ENCODE measurements at places on chromosomes 1 and 21.

DNA sequence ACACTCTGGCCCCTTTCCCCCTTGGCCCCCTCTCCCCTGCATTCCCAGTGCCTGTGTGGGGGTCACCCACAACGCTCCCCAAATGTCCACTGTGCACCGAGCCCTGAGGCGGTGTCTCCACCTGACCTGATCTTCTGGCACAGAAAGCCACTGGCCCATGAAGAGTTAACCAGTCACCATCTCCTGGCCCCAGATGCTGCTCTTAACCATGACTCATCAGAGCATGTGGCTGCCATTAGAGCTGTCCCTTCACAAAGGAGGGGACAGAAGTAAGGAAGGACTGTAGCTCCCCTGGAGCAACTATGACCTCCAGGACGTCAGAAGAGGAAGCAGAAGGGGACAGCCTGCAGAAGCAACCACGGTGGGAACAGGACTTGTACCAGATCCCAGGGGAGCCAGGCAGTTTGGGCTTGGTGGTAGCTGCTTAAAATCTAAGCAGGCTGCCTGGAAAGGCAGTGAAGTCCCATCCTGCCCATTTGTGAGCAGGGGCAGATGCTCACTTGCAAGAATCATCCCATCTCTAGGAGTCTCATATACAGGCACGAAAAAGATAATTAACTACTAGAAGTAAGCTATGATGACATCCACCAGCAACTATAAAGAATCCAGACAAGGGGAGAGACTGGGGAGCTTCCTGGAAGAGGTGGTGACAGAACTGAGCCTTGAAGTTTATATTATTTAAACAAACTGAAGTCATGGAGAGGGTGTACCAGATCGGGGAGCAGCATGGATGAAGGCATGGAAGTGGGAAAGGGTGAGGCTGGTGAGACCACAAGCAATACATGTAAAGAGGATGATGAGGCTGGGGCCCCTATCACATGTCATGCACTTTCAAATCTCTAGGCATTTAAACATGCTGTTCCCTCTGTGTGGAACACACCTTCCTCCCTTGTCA is 1.1 kb upstream of the TTC39A start:
- no peak for DNase-seq

- DNase-seq = no peak
Observed at GRCh38 chr1:53450225-53450624, 9.0 kb upstream of the DMRTB1 start.

DNA sequence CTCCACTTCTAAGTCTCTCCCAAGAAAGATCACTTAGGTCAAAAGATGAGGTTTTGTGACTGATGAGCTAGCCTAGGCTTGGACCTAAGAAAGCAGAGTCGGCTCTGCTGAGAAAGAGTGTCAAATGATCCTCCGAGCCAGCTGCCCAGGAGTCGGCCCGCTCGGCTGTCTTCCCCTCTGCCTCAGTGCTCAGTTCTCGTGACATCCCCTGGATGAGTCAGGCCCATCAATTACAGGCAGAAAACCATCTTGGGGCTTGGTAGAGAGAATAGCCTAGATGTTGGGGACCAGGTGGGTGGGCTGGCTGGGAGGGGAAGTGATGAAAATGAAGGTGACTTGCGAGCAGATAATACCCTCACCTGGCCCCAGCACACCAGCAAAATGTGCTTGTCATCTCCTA is 60.5 kb downstream of the SLC66A1 start:
- DNase-seq = no peak

DNA sequence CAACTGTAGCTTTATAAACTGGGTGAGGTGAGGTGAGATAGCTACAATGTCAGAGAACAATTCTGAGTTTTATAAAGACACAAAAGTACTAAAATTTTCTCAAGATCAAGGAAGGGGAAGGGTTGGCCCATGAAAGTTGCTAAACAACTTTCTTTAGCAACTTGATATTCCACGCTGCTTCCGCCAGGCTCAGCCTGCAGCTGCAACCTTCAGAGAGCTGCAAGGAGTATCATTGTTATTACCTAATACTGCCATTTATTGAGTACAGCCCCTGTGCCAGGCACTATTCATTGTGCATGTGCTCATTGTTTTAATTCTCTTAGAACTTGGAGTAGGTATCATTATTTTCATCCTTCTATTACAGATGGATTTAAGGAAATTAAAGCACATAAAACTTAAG is 34.1 kb upstream of the SUCO start:
- no peak for DNase-seq

GRCh38 chr1:101645810-101646209 is 350.9 kb downstream of the OLFM3 start:
- DNase-seq = no peak

GRCh38 chr1:115179397-115180079 is 90.2 kb upstream of the TSPAN2 start:
- DNase-seq = no peak

DNA sequence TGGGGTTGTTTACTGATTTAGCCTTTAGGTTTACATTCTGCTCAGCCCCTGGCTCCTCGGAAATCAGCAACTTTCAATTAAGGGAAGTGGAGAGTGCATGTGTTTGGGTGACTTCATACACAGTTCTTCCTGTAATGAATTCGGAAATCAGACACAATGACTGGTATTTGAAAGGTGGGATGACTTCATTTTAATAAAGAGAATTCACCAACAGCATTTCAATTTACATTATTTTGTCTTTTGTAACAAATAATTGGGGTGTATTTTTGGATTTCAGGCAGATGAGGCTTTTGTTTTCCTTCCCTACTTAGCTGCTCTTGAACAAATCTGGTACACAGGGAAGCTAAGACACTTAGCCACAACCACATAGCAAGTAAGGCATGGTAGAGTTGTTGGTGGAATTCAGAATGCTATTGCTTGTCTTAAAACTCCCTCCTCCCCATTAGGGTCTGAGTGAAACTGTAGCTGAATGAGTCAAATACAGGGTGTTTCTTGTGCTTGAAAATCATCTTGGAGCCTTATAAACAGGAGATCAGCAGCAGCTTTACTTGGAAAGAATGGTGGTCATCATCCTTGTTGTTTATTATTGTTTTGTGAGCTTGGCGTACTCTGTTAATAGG is 917 bp downstream of the STX12 start:
- no peak for DNase-seq

DNA sequence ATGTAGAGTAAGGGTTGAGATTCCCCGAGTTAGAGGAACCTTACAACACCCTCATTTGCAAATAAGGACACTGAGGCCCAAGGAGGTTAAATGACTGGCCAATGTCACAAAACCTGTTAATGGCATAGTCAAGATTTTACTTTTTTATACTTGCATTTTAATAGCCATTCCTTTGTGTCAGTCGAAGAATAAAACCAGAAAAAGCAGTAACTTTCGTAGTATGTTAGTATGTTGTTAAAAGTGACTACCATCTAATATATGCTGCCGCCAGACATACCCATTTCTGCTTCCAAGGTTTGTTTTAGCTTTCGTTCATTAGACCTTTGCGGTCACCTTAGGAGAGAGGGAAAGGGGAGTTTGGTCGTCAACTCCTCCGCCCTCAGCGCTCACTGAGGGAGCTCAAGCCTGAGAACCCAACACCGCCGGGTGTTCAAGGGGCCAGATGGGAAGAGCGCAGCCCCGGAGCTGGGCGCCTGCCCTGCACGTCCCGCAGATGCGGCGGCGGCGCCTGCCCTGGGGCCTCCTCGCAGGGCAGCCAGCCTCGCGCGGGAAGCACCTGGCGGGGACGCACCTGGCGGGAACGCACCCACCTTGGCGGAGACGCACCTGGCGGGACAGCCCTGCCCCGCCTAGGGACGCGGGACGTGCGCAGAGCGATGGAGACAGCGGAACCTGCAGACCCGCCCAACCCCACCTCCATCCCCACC is 466 bp downstream of the VPS26C start:
- no peak for DNase-seq

DNA sequence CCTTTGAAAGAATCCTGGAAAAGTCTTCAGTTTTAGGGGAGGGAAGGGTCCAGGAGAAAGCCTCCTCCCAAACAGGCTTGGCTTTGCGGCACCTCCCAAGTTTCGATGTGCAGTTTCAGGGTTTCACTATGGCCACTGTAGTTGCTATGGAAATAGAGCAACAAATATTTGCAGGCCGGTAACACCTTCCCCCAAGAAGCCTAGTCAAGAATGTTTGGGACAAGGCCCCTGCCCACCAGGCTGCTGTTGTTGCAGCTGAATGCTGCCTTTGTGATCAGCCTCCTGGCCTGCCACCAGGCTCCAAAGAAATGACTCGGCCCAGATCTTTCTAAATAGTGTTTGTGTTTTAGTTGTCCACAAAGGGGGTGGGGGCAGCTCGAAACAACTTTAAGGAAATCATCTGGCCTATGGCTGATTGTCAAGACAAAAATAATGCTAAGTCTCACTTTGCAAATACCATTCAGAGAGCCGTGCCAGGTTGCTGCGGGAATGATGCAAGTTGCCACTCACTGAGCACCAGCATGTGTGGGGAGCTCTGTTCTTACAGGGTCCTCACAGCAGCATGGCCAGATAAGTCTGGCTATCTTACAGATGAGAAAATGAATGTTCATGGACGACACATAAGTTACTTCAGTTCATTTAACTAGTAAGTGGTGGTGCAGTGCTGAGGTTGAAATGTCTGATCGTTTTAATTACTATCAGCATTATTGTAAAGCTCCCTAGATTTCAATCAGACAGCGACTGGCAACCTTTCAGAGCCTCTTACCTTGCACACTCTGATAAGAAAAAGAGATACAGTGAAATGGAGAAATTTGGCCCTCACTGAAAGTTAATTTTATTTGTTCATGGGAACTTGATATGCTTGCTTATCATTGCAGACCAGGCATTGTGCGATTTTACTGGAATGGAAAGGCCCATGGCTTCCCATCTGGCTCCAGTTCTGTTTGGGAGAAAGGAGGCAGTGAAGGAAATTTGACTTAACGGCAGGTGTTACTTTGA is 91.2 kb upstream of the JUN start:
- DNase-seq = no peak

- DNase-seq = no peak
Observed at GRCh38 chr1:9101510-9102146, 27.3 kb downstream of the GPR157 start.

DNA sequence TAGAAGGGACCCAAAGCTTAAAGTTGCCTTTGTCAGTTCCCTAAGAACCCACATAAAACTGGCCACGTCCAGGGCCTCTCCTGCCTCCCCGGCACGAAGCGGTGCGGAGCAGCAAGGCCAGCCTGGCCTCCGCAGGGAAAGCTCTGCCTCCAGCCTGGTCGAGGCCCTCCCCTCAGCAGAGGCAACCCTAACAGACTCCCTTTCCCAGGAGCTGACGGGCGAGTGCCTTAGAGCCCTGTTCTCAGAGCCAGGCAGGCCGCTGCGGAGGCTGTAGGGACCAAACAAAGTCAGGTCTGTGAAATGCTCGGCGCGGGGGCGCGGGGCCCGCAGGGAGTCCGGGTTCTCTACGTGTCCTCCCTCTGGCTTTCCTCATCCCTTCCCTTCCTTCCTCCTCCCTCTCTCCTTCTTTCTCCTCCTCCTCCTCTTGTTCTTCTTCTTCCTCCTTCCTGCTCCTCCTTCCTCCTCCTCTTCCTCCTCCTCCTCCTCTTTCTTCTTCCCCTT is 40.7 kb downstream of the RIPK4 start:
- DNase-seq = no peak

DNA sequence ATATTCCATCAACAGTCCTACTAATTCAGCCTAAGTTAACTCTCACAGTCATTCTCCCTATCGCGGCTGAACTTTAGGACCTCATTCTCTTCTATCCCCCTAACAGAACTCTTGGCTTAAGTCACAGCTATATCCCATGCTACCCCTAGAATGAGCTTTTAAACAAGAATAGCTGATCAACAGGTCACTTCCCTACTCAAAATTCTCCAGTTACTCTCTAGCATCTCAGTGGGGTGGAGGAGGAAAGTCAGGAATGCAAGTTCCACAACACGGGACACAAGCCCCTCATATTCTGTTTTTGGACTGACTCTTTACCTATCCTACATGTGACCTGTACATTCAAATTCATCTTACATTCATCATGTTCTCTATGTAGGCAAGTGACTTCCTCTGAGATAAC is 21.0 kb downstream of the MRPL39 start:
- DNase-seq = no peak

DNA sequence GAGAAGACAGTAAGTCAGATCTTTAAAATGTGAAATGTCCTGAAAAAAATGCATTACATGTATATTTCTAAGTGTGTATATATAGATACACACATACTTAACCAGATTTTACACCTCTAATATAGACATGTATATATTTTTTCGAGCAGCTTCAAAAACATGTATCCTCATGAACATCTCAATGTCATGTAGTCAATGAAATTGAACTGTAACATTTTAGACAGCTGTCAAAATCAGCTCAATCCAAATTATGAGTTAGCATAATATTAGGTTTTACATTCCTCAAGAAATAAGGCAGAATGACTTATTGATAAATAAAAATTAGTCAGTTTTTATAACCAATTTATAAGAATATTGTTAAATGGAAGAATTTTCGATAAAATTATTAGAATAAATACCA is 665.7 kb downstream of the BRINP3 start:
- no peak for DNase-seq

GRCh38 chr1:177744906-177745305 is 225.0 kb downstream of the SEC16B start:
- DNase-seq = no peak

- DNase-seq = no peak
Observed at GRCh38 chr1:226984521-226985238, 44.6 kb downstream of the COQ8A start.

- DNase-seq = no peak
Observed at GRCh38 chr1:224852901-224853568, 76.4 kb upstream of the DNAH14 start.
